Right cardiac atrium (tissue), 5 donors: ENCODE measurements at places on chromosomes 1 and 21.

GRCh38 chr1:56525489-56526041 lies 53.8 kb downstream of the PLPP3 start:
- DNase-seq: no peak

DNA sequence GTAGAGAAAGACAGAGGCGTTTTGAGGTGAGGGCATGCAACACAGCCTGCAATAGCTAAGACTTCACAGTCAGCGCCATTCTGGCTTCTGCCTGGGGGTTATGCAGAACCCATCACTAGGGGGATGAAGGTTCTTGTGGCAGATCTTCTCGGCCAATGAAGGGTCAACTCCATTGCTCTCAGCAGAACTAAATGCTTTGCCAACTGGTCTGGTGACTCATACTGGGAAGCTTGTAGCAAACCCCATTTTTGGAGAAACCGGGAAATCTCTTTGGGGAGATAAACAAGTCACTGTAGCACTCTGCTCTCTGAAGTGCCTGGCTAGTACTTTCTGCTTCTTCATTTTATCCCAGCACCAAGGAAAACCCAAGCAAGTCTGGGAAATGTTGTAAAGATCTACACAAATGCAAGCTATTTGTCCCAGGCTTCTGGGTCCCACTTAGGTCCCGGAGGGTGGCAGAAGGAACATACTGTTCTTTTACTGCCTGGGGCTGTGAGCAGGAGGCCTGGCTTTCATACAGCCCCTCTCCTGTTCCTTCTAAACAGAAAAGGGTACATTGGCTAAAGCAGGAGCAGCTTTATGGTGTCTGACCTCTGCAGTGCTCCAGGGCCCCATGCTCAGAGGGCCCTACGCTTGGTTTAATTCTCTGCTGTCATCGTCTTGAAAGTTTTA lies 28.8 kb downstream of the SHISA4 start:
- DNase-seq: no peak

GRCh38 chr1:181635110-181635509 lies 151.8 kb downstream of the CACNA1E start:
- DNase-seq: no peak

DNA sequence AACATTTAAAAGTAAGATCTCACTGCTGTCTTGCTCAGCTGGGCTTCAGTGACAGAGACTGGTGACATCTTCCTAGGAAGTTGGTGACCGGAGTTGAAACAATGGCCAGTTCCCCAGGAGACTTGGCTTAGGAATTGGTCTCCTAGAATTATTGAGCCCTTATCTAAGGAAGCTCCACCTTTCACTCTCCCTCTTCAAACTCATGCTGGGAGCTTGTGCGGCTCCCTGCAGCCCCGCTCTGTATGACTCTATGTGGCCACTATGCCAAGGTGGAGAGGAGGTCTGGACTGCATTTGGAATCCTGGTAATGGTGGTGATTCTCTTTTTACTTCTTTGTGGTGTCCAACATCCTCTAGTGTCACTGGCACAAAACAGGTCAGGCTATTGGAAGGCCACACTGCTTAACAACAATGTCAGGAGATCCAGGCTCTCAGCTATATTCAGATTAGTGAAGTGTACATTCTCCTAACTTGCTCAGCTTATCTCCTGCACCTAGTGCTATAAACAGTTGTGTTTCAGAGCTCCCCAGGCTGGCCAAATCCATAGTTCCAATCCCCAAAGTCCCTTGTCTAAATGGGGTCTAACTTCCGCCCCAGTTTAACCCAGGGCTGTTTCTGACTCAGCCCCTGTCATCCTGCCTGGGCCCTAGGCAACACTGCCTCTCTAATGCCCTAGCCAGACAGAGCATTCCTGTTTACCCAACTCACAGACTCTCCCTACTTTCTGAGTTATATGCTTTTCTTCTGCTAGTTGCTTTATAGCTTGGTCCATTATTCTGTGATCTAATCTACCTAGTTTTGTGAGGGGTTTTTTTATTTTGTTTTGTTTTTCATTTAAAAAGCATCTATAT lies 18.3 kb downstream of the ATP2B4 start:
- DNase-seq: no peak

- no peak for DNase-seq
Observed at GRCh38 chr1:174032671-174033222, 10.6 kb upstream of the RC3H1 start.

DNA sequence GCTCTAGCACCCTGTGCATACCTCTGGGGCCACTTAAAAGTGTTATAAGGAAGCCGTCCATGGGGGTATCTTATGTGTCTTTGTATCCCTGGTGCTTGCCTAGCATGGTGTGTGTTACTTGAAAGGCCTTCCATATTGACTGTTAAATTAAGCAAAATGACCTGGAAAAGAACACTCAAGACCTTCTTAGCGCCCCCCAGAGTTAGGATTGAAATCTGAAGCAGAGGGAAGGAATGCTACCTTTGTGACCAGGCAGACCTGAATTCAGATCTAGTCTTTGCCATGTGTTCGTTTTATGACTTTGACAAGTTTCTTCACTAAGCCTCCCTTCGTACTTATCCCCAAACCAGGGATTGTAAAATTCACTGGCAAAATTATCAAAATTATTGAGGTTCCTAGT lies 59.9 kb downstream of the SLC22A15 start:
- DNase-seq: no peak

- no peak for DNase-seq
Observed at GRCh38 chr1:97540346-97540888, 380.4 kb downstream of the DPYD start.

- no peak for DNase-seq
Observed at GRCh38 chr1:222785529-222785928, 29.3 kb upstream of the DISP1 start.

GRCh38 chr1:2322581-2323211 lies 68.7 kb downstream of the MORN1 start:
- peak; percentile 80 for DNase-seq

GRCh38 chr1:29504709-29505410 lies 268.5 kb downstream of the PTPRU start:
- DNase-seq: no peak

- no peak for DNase-seq
Observed at GRCh38 chr1:51215169-51215568, 20.9 kb upstream of the RNF11 start.

GRCh38 chr1:208009706-208010444 lies 99.0 kb upstream of the CD34 start:
- DNase-seq: no peak

DNA sequence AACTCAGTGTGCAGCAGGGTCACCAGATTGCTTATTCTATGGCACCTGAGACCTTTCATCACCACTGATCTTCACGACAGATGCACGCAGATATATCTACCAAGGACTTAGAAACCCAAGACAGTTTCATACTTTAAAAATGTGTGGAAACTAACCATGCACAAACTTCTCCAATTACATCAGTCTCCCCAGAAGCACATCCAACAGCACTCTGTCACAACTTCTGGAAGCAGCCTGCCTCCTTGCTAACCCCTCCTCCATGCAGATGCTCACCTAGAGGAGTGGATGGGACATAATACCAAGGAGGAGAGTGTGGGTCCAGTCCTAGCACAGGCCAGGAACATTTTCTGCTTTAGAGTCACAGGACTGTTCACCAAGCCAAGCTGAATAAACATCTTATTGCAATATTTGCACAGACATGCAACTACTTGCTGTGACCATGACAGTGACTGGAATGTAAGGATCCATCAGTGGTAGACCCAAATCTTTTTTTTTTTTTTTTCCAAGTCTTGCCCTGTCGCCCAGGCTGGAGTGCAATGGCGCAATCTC lies 69.4 kb downstream of the HIVEP3 start:
- no peak for DNase-seq

GRCh38 chr1:244955661-244956060 lies 91.3 kb upstream of the HNRNPU start:
- no peak for DNase-seq

DNA sequence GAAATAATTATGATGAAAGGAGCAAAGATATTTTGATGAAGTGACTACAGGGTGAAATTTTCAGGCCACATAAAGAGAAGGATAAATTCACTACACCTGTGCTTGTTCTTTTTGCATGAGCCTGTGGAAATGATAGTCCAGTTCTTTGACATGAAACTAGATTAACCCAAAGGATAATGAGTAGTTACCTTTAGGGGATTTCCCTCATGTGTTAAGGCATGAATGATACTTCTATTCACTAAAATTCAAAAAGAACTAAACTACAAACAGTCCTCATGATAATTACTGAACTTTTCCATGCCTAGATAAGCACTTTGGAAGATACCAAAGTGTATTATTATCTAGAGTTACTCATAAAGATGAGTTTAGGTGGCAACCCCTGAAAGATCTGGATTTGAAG lies 244.3 kb downstream of the PTPRC start:
- DNase-seq: no peak

- DNase-seq: no peak
Observed at GRCh38 chr1:93640656-93641440, 40.8 kb downstream of the BCAR3 start.

DNA sequence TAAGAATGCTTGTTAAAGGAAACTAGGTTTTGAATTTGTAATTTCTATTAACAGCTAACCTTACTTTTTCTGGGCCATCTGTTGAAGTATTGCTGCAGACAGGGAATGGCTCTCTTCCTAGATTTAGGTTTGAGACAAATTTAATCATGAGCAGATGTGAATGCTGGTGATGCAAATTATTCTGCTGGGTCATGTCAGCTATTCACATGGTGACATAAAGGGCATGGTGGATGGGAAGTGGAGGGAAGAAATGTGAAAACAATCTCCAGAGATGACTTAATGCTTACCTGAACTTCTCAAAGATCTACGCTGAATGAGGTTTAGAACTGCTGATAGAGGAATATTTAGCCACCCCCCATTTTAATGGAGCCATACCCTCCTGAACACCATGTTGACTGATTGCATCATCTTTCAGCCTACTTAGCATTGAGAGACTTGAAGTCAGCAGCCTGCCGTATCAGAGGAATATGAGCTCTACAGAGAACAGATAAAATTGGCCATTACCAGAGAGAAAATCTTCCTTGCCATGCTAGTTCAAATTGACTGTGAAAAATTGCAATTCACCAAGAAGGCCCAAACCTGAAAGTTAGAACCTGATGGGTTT lies 138.8 kb downstream of the HHAT start:
- no peak for DNase-seq

DNA sequence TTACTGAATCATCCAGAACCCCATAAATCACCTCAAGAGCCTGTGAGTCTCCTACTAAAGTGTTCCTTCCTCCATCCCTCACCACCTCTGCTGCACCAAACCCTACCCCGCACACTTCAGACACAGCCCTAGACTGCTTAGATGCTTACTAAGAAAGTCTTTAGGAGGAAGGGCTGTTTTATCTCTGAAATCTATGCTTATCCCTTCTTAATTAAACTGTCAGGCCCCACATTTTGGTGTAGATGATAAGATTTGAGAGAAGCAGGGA lies 216.8 kb upstream of the SGIP1 start:
- DNase-seq: no peak

DNA sequence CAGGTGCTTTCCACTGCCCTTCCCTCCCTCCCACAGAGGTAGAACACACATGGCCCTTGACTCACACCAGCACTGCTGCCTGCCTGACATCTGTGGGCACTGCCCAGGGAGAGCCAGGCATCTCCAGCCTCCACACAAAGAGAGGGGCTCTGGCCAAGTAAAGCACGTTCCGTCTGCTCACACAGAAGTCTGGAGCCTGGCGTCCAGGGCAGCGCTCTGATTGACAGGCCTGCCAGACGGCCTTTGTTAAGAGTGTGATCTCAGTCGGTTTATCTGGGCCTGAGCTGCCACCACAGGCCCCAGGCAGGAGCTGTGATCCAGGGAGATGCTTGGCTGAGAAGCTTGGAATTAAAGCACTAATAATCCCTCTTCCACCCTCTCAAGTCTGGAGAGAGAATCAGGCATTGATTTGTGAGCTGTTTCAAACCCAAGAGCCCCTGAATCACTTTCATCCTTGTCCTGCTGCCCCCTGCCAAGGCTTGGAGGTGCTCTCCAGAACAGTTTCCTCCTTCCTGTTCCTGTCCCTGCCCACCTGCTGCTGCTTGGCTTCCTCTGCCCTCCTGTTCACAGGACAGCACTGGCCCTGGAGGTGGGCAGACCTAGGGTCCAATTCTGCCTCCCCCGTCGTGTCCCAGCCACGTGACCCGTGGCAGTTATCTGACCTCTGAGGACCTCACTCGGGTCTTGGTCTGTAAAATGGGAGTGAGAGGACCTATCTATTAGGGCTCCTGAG lies 3.7 kb downstream of the DMRTB1 start:
- no peak for DNase-seq

DNA sequence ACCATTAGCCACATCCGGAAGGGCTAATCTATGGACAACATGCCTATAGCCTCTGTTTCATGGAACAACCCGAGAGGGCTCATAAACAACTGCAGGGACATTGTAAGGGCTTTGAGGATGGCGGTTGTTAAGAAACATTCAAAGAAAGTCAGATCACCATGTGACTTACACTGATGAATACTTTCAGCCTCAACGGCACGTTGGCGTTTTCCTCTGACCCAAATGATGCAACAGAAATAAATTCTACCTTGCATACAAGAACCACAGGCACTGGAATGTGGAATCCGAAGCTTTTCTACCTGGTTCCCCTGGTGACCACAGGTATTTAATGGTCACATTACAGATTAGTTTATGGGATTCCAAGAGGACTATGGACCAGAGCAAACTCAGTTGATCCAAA lies 107.0 kb downstream of the CLIC6 start:
- DNase-seq: no peak

- no peak for DNase-seq
Observed at GRCh38 chr1:66788231-66788939, 12.7 kb downstream of the INSL5 start.

GRCh38 chr1:223770621-223771315 lies 58.4 kb downstream of the CAPN2 start:
- no peak for DNase-seq

GRCh38 chr1:230316864-230317745 lies 109.0 kb downstream of the PGBD5 start:
- DNase-seq: no peak

DNA sequence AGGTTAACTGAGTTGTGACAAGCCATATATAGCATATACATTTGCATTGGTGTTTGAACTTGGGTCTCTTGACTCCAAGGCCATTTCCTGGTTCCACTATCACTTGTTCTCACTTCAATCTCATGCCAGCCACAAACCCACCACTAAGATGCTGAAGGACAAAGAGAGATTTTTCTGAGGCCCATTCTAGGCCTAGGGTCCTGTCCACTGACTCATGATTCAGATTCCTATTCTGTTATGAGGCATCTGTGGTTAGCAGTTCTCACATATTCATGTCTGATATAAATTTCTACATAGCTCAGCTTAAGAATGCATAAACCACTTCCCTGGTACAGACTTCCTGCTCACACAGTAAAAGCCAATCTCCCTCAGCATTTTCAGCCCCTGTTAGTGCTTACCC lies 326.1 kb upstream of the BEND5 start:
- no peak for DNase-seq
